Activated CD4-positive, alpha-beta T cell treated with anti-CD3 and anti-CD28 coated beads, Interleukin-2, amount 10 ng/mL, durations not matched to agents 7 days and 5 days (primary cell): ENCODE measurements at places on chromosomes 5 and 9. TPM values are rescaled to one million over a fixed set of nuclear protein-coding genes. Genes with fewer than 3 reads are reported as not detected.

- no peak overlapping the region for H3K27ac ChIP-seq
- no peaks in the 10 kb centered on the region for H3K36me3 ChIP-seq
- no peaks in the 10 kb centered on the region for H3K4me1 ChIP-seq
- H3K4me3 ChIP-seq, result no peak overlapping the region
Observed at GRCh38 chr9:70829591-70830265, 291.7 kb downstream of the TRPM3 start.

- no peaks in the 10 kb centered on the region for H3K36me3 ChIP-seq
- no peak for DNase-seq
- no peak overlapping the region for H3K4me3 ChIP-seq
- H3K27me3 ChIP-seq, result no peaks in the 10 kb centered on the region
- no peaks in the 10 kb centered on the region for H3K4me1 ChIP-seq
Observed at GRCh38 chr9:138095813-138096518, 218.4 kb downstream of the CACNA1B start.

GRCh38 chr5:95244479-95244878, 40.4 kb downstream of the MCTP1 start:
- no peak overlapping the region for H3K4me3 ChIP-seq
- H3K36me3 ChIP-seq, result no peaks in the 10 kb centered on the region
- no peak overlapping the region for H3K27ac ChIP-seq
- peaks cover 14% of the 10 kb centered on the region for H3K27me3 ChIP-seq

DNA sequence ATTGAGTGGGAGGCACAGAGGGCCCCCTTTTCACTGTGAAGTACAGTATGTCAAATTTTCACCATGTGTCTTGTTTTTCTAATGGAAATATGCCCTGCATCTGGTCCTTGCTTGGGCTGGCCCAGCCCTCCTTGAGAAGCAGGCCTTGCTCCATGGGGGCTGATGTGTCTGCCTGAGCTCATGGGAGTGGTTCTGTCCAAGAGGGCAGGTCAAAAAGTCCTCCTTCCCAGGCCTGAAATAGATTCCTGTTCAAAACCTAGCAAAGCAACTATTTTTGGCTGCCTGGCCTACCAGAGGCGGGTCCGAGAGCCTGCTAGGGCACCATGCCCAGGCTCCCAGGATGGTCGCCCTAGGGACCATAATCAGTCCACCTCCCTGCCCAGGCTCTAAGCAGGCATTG, 40.5 kb upstream of the NEURL1B start:
- no peak overlapping the region for H3K4me3 ChIP-seq
- DNase-seq, result no peak

DNA sequence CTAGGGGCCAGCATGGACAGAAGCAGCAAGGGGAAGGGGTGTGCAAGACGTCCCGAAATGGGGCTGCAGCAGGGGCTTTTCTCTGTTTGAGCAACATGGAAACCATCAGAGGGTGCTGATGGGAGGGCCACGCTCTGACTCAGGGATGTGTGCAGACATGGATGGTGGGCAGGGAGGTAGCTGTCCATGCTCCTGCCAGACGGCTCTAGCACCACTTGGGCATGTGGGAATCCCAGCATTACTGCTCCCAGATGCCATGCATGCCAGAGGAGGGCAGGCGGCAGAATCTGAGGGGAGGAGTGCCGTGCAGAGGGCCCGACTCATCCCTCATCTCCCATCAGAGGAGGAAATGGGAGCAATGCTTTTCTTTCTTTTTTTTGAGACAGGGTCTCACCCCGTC, 45.6 kb upstream of the SLC25A51 start:
- H3K4me1 ChIP-seq, result peaks cover 13% of the 10 kb centered on the region
- H3K27ac ChIP-seq, result no peak overlapping the region
- H3K36me3 ChIP-seq, result no peaks in the 10 kb centered on the region

GRCh38 chr5:59698207-59699178, 195.0 kb downstream of the PDE4D start:
- no peak overlapping the region for H3K4me3 ChIP-seq
- H3K4me1 ChIP-seq, result no peaks in the 10 kb centered on the region
- H3K27me3 ChIP-seq, result peaks cover 4% of the 10 kb centered on the region
- H3K36me3 ChIP-seq, result no peaks in the 10 kb centered on the region

The ORM2 gene
- not detected for total RNA-seq

The TAS2R1 gene
- total RNA-seq, result not detected

The CCNO gene
- total RNA-seq, result not detected

The PCSK1 gene
- total RNA-seq, result not detected

The PAEP gene
- total RNA-seq, result not detected
